CMK (cell line): ENCODE measurements at places on chromosomes 3 and 15.

DNA sequence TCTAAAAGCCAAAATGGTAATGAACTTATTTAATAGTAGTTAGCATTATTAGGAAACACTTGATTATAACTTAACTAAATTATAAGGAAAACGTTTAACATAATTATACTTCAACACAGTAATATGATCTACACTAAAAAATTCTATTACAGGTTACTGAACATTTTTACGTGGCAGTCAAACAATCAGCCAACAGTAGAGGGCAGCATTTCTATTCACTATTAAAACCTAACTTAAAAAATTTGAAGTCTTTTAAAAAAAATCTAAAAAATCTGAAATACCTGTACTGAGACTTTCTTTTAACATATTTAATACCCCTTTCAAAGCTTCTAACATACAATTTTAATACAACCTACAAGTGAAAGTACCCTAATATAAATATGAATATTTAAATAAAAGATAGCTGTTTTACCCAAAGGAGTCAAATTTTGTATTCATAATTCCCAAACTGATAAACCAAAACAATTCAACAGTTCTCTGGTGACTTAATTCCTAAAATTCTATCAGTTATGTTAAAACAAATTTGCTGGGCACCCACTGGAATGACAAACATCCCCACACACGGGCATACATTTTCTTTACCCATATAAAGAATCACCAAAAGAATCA, 41.5 kb downstream of the DLG1 start:
- DNase-seq = peak; percentile 20

DNA sequence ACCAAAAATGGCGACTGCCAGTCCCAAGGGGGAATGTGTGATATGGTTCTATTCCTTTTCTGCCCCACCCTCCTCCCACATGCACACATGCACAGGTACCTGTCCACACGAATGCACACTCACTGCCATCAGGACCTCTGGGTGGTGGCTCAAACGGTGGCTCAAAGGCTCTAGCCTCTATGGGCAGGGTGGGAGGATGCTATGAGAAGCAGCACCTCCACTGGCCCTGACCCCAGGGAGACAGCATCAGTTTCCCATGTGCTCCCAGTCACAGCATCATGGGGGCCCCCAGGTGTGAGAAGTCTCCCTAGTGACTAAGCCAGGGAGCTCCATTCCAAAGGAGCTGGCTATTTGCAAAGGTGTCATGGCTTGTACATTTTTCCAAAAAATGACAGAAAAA, 15.9 kb downstream of the SEMA3G start:
- no peak for DNase-seq

GRCh38 chr3:197392961-197393360, 94.5 kb upstream of the DLG1 start:
- no peak for DNase-seq

DNA sequence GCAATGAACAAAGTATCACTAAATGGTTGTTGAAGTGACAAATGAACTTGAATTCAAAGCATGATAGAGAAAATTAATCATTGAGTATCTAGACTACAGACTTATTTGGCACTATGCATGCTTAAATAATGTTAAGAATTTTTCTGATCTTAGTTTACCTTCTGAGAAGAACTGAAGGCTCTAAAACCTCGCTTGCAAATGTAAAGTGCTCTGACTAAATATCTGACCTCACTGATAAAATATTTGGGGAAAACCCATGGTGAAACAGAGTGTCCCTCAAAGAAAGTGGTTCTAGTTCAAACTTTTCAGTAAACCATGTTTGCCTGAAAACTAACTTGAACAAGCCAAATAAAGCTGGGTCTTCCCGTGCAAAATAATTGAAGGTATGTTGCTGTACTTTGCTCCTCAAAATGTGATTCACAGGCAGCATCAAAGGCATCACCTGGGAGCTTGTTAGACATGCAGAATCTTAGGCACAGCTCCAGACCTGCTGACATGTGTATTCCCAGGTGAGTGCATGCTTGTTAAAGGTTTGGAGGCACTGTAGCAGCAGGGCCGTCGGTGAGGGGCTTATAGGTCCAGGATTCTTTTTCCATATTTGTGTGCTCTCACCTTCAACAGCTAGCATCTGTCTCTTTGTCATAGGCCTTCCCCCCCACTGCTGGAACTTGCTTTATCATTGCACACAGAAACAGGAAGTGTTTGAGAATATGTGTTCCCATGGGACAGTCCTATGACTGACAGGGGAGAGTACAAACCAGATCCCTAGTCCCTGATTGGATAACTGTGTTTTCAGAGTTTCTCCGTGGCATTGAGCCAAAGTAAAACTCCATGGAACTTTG, 524.2 kb upstream of the LMCD1 start:
- DNase-seq = no peak

- no peak for DNase-seq
Measured at GRCh38 chr3:98589331-98590036, 3.9 kb downstream of the CPOX start.

GRCh38 chr3:143244516-143245063, 125.0 kb downstream of the CHST2 start:
- no peak for DNase-seq

GRCh38 chr3:49711489-49711888, 8.0 kb downstream of the AMIGO3 start:
- no peak for DNase-seq

- no peak for DNase-seq
Measured at GRCh38 chr3:126959921-126960603, 22.9 kb upstream of the PLXNA1 start.

DNA sequence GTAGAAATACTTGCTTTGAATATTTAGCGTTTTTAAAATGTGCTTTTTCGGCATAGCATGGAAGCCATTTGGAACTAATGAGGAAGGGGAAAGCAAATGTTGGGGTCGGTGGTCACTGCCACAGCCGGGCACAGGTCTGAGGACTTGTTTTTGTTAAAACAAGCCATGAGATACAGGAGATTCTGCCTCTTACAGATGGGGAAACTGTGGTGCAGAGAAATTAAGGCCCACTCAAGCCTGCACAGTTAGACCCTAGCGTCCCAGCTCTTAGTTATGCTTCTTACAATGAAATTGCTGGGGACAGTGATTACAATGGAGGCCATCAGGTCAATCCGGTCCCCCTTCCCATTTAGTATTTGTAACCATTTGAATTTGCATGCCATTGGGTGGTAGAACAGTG, 2.5 kb upstream of the GPR171 start:
- DNase-seq = no peak

GRCh38 chr3:13878281-13879101, 1.4 kb downstream of the WNT7A start:
- DNase-seq = no peak

DNA sequence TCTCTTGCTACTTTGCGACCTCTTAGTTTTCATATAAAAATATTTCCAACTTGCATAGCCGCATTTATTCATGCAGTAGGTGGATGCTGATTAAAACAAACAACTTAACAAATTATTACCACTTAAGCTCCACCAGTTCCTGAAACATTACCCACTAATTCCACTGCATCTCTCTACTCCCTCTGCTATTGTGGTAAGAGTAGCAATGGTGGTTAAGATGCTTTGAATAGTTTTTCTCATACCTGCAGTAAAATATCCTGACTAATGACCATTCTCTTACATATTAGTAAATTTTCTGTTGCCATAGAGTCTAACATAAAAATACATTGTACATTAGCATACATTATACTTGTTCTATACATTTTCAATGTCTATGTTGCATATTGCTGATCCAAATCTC, 397.6 kb upstream of the PLSCR5 start:
- DNase-seq = no peak

DNA sequence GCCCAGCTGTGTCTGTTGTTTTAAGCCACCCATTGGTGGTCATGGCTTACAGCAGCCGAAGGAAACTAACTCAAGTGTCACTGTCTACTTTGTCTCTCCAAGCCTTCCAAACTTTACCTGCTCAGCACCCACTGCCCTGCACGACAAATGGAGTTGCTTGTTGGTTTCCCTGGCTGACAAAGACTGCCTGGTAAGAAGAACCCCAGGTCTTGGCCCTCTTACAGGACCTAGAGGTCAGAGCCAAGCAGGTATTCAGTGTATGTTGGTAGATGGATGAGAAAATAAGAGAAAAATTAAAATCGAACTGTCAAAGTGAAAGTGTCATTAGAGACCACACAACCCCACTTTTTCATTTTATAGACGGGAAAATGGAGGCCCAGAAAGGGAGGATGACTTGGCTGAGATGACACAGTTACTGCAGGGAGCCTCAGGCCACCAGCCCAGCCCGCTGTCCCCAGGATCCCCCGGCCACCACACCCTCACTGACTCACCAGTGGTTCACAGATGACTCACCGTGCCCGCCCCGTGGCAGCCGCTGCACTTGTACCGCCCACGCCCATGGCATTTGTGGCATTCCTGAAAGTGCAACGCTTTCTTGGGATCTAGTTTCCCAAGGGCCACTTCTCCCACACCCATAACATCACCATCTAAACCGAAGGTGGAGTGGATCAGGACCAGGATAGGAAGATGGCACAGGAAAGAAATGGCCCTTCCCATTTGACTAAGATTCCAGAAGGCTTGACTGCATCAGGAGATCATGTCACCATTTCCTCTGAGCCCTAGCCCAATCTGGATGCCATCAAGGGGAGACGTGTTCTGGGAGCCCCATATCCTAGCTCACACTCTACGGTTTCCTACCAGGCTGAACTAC, 15.2 kb downstream of the SSUH2 start:
- DNase-seq = no peak

DNA sequence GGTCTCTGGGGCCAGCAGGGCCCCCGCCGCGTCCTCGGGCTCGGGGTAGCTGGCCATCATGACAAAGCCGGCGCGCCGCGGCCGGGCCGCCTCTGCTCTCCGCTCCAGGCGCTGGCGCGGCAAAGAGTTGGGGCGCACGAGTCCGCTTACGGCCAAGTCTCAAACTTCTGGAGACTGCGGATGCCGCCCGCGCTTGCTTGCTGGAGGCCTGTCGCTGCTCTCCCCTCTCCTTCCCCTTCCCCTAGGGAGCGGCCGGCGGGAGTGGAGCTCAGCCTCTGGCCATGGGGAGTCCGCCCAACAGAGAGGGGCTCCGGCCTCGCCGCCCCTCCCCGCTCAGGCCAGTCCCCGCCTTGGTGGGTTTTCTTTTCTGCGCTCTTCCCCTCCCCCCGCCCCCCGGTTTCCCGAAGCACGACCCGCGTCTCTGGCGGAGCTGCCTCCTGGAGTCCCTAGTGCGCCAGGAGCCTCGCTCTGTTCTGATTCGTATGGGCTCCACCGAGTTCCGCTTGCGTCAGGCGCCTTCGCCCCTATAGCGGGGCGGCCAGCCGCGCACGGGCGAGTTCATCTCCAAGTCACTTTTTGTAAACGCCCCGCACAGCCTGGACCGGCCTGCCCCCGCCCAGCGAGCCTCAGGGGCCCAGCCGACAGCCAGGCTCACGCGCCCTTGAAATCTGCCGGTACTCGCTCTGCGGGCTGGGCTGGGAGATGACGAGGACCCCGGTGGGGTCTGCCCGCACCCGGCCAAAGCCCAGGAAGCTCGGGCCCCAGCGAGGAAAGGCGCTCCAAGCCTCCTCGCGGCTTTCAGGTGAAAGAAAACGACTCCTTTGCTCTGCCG, at the start of the genes FOXL2 and FOXL2NB:
Gene FOXL2 (minus strand): TSS at position 475 of the 832 bp plus-strand sequence. CDS start 415 bp downstream, at position 60.
Gene FOXL2NB (plus strand): TSS at position 555 of the 832 bp plus-strand sequence. CDS start 148 bp downstream, at position 703.
- DNase-seq = no peak

GRCh38 chr15:74809242-74809641, 3.4 kb upstream of the LMAN1L start:
- DNase-seq = no peak

DNA sequence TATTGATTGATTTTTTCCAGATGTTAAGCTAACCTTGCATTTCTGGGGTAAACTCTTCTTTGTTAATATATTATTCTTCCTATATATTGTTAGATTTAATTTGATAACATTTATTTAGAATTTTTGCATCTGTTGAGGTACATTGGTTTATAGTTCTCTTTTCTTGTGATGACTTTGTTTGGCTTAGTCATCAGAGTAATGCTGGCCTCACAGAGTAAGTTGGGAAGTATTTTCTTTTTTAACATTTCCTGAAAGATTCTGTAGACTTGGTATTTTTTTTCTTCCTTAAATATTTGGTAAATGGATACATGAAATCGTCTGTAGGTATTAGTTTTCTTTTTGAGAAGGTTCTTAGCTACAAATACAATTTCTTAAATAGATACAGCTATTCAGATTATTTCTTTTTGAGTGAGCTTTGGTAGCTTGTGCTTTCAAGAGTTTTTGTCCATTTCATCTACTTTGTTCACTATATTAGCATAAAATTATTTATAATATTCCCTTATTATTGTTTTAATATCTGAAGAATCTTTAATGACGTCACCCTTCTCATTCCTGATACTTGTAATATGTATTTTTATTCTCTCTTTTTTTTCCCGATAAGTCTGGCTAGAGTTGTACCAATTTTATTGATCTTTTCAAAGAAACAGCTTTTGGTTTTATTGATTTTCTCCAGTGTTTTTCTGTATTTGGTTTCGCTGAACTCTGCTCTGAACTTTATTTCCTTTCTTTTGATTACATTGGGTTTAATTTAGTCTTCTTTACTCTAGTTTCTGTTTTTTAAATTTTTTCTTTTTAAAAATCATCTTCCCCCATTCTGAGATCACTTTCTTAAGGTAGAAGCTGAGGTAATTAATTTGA, 6.5 kb upstream of the HPS3 start:
- no peak for DNase-seq

GRCh38 chr3:128082546-128082945, 30.3 kb downstream of the SEC61A1 start:
- no peak for DNase-seq

- no peak for DNase-seq
Measured at GRCh38 chr15:80007532-80007931, 36.5 kb upstream of the BCL2A1 start.

DNA sequence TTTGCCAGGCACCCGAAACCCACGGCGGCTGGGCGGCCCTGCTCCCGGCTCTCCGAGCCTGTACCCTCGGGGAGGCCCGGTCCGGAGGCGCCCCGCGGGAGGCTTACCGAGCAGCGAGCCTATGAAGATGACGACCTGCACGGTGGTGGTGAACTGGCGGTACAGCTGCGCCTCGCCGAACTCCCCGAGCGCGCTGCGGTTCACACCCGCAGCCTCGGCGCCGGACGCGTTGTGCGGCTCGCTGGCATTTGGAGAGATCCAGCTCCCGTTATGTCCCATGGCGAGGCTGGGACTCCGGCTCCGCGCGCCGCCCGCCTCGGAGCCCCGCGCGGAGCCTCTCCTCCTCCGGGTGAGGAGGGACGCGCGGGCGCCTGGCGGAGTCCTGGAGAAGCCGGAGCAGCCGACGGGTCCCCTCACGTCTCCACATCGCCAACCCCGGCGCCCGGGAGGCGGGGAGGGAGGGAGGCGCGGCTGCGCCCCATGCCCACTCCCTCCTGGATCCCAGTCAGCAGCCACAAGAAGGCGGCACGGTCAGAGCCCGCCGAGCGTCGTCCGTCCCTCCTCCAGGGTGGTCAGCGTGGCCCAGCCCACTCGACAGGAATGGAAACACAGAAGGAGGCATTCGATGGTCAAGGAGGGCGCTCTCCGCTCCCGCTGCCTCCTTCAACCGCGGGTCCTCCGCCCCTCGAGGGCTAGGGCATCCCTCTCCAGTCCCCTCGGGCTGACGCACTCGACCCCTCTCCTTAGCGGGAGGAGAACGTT, at the start of gene GPR176:
Gene GPR176 (minus strand): TSS at position 519 of the 762 bp plus-strand sequence. CDS start 240 bp downstream, at position 279.
- no peak for DNase-seq

GRCh38 chr3:149572796-149573414, 84.9 kb downstream of the WWTR1 start:
- no peak for DNase-seq
